ENCODE measurements at places on chromosomes 4 and X.

DNA sequence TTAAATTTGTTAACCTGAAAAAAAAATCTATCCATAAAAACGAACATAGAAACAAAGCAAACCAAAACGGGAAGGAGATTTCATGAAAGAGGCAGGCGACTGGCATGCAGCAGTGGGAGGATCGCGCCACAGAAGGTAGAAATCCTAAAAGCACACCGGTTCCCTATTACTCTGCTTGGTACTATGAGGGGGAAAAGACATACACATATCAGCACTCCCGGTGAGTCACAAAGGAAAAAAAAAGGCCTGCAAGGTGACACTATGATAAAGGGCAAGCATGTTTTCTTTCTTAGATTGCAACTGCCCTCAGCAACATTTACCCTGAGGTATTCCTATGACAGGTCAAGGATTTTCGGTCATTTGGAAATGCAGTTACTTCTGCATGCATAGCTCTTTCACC, 60.6 kb upstream of the NAP1L5 start:
- DNase-seq, result no peak

- DNase-seq, result no peak
Observed at GRCh38 chrX:3268829-3269228, 77.6 kb downstream of the MXRA5 start.

DNA sequence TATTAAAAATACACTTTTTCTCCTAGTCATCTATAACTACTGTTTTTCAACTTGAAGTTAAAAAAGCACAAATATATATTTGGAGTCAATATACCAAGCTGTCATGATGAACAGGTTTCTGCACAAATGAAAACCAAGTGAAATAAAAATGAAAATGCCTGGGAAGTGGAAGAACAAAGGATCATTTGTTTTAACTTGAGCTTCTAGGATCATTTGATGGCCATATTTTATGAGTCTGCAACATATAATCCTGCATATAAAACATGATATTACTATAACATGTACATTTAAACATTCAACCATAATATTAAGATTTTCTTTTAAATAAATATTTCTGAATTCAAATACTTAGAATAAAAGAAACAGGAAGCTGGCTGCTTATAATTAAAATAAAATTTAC, 8.5 kb upstream of the ARHGEF38 start:
- no peak for DNase-seq

DNA sequence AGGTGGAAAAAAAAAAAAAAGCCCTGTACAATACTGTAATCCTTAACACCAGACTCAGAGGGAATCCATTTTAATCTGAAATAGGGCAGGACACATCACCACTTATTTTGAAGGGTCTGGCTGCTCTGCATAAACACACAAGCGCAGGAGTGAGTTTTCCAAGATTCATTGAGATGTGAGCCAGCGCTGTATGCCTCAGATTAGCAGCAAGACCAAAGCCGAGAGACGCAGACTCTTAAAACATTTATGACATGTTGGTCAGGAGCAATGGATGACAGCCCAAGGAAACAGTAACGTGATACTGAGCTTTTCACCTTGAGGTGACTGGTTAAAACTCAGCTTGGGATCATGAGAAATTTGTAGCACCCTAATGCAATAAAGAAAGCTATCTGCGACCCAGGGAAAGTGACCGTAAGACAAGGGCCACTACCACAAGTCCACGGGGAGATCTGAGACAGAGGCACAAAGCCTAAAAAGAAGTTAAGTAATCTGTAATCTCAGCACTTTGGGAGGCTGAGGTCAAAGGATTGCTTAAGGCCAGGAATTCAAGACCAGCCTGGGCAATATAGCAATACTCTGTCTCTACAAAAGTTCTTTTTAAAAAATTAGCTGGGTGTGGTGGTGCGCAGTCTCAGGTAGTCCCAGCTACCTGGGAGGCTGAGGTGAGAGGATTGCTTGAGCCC, 210.6 kb downstream of the COL25A1 start:
- DNase-seq, result no peak

- no peak for DNase-seq
Observed at GRCh38 chr4:123846561-123846960, 450.0 kb downstream of the SPRY1 start.

GRCh38 chr4:69793732-69794131, 33.3 kb upstream of the SULT1B1 start:
- DNase-seq, result no peak

DNA sequence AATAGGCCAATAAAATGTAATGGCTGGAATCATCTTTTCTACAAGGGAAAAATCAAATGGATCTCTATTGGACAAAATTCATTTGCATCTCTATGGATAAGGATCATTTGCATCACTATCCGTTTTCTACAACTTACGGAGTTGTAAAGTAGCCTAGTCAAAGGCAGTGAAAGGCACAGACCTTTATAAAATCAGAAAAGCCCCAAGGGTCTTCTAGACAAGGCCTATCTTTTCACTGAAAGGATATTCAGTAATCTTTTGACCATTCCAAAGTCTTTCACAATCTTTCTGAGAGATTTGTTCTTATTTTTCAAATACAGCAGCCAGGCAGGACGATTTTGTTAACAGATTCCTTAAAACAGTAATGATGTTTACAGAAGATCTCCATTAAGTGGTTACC, 119.5 kb upstream of the JADE1 start:
- no peak for DNase-seq

- DNase-seq, result no peak
Observed at GRCh38 chr4:24137671-24138601, 248.1 kb upstream of the PPARGC1A start.

DNA sequence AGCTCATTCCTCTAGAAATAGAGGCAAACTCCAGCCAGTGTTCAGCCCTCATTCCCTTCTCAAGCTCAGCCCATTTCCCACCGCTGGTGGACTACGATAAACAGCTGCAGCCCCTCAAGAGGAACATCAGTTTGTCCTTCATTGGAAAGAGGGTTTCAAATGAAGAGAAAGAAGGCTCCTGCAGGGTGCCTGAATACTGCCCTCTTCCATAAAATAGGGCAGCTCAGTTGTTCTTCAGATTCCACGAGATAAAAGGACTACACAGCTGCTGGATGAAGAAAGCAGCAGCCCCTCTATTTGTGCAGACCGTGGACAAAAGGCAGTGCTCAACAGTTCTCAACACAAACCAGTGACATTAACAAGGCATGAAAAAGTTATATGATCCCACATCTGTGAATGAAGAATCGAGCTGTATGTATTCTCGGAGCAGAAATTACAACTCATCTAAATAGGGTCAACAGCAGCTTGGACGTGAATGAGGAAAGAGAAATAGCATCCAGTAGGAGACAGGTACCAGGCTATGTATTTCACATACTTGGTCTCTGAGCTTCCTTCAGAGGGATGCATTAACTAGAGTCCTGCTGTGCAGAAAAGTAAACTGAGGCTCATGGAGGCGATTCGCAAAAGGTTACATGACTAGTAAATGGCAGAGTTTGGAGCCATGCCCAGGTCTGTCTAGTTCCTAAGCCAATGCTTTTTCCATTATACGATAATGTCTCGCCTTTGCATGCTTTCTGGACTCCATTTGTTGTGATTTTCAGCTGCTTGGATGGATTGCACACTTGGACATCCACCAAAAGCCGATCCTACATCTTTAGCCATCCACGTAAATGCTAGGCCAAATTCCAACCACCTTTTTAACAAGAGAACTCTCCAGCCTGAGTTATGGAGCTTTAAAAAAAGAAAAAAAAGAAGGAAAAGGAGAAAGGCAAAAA, 301.2 kb upstream of the PPARGC1A start:
- no peak for DNase-seq

DNA sequence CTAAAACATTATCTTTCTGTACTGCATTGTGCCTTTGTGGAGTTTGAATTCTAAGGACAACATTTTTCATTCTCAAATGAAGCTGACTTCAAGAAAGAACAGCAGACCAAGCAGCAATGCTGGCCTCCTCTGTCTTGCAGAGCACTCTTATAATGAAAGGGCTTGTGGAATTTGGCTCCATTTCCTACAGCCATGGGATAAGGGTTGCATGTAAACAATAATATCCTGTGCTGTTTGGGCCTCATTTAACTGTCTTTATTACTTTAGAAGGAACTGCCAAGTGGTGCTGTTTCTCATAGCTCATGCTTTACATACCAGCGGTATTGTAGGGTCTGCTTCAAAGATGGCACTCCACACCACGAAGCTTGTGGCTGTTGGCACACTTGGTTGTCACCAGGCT, 111.4 kb upstream of the EOLA2 start:
- DNase-seq, result no peak

- no peak for DNase-seq
Observed at GRCh38 chr4:75919920-75920319, 17.7 kb upstream of the PPEF2 start.

DNA sequence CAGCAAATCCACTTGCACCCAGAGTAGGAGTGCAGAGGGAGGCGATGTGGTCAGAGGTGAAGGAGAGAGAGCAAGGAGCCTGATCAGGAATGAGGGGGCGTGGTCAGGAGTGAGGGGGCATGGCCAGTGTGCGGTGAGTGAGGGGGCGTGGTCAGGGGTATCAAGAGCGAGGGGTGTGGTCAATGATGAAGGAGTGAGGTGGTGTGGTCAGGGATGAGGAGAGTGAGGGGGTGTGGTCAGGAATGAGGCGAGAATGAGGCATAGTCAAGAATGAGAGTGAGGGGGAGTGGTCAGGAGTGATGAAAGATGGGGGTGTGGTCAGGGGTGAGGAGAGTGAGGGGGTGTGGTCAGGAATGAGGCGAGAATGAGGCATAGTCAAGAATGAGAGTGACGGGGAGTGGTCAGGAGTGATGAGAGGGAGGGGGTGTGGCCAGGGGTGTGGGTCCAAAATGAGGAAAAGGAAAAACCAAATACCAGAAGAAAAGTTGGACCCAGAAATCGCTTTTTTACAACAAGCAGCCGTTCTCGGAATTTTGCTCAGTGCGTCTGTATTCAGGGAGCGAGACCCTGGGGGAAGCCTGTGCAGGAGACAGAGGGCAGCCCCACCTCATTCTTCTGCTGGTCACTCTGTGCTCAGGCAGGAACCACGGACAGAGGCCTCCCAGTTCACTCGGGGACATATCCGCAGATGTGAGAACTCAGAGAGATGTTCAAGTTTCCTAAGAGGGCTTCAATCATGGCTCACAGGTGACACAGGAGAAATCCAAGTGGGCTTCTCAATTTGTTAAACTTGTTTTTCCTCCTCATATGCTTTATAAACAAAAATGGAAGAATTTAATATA, 47.5 kb downstream of the MAGEA1 start:
- no peak for DNase-seq

DNA sequence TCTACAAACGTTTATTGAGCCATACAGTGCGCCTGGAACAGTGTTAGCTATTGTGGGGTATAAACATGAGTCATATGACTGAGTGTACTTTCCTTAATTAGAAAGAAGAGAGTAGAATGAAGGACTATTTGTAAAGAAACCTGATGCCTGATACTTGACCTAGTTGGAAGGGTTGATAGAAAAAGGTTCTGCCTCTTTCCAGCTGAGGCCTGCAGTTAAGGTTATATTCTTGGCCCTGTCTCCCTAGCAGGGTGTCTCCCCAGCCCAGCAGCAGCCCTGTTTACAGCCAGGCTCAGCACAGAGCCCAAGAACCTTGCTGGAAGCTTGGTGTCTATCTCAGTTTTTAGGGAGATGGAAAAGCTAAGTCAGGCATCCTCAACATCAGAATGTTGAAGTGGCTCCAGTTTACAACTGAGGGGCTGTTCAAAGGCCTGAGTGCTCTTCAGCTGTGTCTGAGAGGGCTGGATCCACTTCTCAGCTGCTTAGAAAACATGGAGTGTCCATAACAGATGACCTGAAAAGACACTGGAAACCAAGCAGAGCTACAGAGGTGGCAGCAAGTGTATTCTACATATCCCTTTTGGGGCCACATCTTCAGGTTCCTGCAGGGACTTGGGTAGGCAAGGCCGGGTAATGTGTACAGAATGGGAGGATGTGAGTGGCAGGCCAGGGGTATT, 21.6 kb downstream of the NYX start:
- no peak for DNase-seq

DNA sequence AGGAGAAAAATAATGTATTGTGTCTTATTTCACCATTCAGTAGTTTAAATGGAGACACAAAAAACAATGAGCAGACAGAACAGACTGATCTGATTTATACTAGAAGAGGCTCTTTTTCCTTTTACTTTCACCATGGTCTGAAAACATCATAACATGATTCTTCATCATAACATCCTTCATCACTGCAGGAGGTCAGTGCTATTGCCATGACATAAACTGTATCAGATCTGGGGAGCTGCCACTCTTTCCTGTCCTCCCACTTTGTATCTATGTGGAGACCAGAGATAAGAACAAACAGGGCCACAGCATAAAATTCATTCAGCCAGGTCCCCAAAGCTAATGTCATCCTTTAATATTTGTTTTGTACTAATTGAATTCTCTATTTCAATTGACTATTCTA, 25.2 kb downstream of the SOD3 start:
- DNase-seq, result no peak

All from GM12878 (cell line).